Glomerular endothelial cell (primary cell): ENCODE measurements at places on chromosomes 3 and 15. TPM values are rescaled to one million over a fixed set of nuclear protein-coding genes. Genes with fewer than 3 reads are reported as not detected.

- DNase-seq, result peak; percentile 52
Observed at GRCh38 chr3:20340324-20340928, 154.4 kb upstream of the SGO1 start.

The GAP43 gene
- 0.18 TPM in 1 of 2 replicates, not detected in the other for total RNA-seq

GRCh38 chr15:84552896-84553295, 47.9 kb upstream of the ZSCAN2 start:
- no peak for DNase-seq

- no peak for DNase-seq
Observed at GRCh38 chr3:60188803-60189202, 1062.4 kb downstream of the FHIT start.

GRCh38 chr15:41690636-41691035, 30.4 kb downstream of the MGA start:
- DNase-seq, result no peak

GRCh38 chr3:123640740-123641462, 56.0 kb upstream of the HACD2 start:
- DNase-seq, result no peak

- no peak for DNase-seq
Observed at GRCh38 chr3:53753518-53754183, 92.6 kb downstream of the CHDH start.

DNA sequence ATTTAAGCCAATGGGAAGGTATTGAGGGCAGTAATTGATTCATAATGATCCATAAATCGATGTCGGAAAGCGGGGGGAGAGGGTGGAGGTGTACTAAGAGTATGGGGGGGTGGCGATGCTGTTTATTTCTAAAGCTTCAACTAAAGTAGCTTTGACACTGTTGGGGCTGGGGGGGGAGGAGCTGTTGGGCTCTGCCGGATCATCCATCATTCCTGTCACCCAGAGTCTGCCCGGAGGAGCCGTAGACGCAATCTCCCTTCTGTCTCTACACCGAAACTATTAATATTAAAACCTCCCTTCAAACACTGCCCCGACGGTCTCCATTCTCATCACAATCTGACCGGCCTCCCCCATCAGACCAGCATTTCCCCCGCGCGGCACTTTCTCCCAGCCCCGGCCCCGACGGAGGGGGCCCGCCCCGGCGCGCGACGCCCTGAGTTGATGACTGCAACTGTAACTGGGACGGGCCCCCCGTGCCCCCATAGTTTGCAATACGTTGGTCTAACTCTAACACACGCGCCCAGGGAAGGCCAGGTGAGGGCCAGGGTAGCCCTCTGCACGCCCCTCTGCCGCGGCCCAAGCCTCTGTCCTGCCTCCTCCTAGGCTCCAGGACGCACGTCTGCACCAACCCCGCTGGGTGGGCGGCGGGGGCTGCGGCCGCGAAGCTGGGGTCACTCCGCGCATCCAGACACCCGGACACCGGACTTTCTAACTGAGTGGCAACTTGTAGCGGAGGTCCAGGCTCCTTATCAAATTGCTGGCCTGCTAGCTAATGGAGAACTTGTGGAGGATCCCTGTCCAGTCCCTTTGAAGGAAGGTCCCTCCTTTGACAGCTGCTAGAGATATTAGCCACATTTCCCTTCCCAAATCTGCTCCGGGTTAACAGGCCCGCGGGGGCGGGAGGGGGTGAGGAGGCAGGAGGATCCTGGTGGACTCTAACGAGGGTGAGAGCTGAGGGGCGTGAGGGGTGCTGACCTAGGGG, 212.0 kb downstream of the MEIS2 start:
- no peak for DNase-seq

- no peak for DNase-seq
Observed at GRCh38 chr15:65723876-65724275, 68.2 kb downstream of the DENND4A start.

DNA sequence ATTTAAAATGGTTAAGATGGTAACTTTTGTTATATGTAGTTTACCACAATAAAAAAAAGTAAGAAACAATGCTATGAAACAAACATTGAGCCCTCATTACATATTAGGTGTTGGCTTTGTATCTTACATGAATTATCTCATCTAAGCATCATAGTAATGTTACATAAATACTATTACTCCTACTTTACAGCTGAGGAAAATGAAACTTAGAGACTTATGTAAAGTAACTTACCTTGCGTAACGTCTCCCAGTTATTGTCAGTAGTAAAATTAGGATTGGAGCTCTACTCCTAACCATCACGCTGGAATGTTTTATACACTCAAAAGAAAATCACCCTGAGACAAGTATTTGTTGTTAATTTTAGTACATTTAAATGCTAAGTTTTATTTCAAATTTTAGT, 42.2 kb downstream of the DNAJC13 start:
- no peak for DNase-seq

GRCh38 chr3:72137865-72138861, 353.2 kb upstream of the PROK2 start:
- DNase-seq, result no peak

DNA sequence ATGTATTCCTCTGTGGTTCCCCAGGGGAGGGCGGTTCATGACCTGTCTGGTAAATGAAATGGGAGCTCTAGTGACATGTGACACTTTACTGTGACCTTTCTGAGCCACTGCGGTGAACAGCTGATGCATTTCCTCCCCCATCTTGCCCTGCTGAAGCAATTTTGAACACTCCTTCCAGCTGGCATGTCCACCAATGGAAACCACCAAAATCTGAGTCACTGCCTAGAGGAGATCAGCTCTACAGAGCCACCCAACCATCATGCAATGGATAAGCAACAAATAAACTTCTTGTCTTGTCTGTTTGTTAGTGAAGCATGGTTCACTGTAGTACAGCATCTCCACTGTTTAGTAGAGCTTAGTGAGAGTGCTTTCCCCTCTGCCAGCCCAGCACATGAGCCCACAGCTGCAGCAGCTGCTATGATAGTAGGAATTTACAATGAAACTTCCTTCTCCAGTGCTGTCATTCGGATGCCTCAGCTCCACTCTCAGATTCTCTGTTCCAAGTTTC, 479.4 kb downstream of the NTRK3 start:
- DNase-seq, result no peak

DNA sequence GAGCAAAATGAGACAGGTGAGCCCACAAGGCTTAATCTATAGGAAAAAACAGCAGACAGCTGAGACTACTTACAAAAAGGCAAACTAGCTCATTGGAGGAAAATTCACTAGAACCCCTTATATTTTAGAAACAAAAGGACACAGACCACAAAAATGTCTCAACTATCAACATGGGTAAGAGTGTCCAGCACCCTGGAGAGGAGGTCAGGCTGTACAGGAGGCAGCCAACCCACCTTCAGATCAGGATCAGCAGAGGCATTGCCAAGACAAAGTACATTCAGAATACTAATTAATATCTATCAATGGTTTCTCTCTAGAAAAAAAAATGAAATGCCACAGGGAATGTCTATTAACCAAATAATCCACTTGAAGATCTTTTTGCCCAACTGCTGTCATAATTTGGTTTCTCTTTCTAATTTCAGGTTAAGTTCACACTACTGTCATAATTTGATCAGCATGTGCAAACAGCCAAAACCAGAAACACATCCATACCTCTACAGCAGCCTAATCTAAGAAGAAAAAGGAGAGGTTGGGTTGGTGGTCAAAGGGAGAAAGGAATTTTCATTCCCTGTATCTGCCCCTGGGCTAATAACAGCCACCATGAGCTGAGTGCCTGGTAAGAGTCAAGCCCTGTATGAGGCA, 26.0 kb upstream of the THBS1 start:
- no peak for DNase-seq

GRCh38 chr3:157912514-157913451, 193.4 kb downstream of the SHOX2 start:
- no peak for DNase-seq

GRCh38 chr15:33137101-33137500, 57.4 kb downstream of the FMN1 start:
- DNase-seq, result no peak

- no peak for DNase-seq
Observed at GRCh38 chr3:197149-197827, 725 bp downstream of the CHL1 start.

- DNase-seq, result no peak
Observed at GRCh38 chr3:189964623-189965332, 155.9 kb downstream of the P3H2 start.

- no peak for DNase-seq
Observed at GRCh38 chr3:57007521-57008460, 52.7 kb upstream of the SPATA12 start.

The SLC4A7 gene
- 65.0 and 84.8 TPM in 2 replicates for total RNA-seq

The TLR9 gene
- total RNA-seq, result not detected in 2 replicates
